ENCODE measurements at places on chromosomes 3 and 15.

- no peak for DNase-seq
Measured at GRCh38 chr3:77236118-77236517, 196.2 kb downstream of the ROBO2 start.

DNA sequence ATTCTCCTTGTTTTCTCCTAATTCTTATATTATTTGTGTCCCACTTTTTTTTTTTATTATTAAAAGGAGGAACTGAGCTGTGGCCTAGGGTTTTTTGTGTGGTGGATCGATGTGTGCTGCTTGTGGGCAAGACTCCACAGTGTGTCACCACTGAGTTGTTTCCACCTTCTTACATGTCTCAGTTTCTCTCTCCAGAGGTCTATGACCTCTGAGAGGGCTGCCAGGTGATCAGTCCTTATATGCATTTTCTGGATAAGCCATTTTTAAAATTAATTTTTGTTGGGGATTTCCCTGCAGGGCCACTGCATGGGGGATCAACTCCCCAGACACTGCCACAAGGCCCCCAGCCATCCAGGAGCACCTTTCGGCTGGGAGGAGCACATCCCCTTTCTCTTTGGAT, 27.8 kb downstream of the IQCF6 start:
- DNase-seq = no peak

GRCh38 chr15:53458736-53459135, 300.7 kb downstream of the WDR72 start:
- no peak for DNase-seq

- no peak for DNase-seq
Measured at GRCh38 chr3:60633644-60634043, 617.6 kb downstream of the FHIT start.

All from BE2C (cell line).